Foreskin keratinocyte (primary cell): ENCODE measurements at places on chromosomes 2 and 18. TPM values are rescaled to one million over a fixed set of nuclear protein-coding genes. Genes with fewer than 3 reads are reported as not detected.

The NTSR2 gene
- not detected in 2 replicates for total RNA-seq

DNA sequence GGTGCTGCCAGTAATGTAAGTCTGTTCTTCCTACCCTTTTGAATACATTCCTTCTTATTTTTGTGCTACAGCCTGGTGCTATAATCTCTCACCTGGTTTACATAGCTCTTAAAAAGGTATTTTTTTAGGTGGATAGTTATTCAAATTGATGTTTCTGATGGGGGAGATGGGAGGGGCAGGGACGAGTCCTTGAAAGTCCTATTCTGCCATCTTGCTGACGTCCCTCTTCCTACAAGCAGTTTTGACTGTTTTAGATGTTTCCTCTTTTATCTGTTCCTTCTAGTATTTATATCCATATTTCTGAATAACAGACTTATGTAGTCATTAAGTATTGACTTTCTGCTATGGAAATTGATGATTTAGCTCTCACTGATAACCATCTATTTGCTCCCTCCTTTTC, 256.4 kb downstream of the KIAA1328 start:
- no peak for DNase-seq

The SERTAD2 gene
- total RNA-seq = 17.1 and 18.4 TPM in 2 replicates

The KCNS3 gene
- total RNA-seq = 5.1 and 12.0 TPM in 2 replicates

GRCh38 chr18:75880925-75881504, 453.5 kb upstream of the SMIM21 start:
- DNase-seq = no peak

GRCh38 chr2:225757248-225757647, 357.7 kb downstream of the NYAP2 start:
- DNase-seq = no peak

The ZNF532 gene
- total RNA-seq = 46.6 and 59.7 TPM in 2 replicates

The UCN gene
- total RNA-seq = 0.14 and 0.31 TPM in 2 replicates

DNA sequence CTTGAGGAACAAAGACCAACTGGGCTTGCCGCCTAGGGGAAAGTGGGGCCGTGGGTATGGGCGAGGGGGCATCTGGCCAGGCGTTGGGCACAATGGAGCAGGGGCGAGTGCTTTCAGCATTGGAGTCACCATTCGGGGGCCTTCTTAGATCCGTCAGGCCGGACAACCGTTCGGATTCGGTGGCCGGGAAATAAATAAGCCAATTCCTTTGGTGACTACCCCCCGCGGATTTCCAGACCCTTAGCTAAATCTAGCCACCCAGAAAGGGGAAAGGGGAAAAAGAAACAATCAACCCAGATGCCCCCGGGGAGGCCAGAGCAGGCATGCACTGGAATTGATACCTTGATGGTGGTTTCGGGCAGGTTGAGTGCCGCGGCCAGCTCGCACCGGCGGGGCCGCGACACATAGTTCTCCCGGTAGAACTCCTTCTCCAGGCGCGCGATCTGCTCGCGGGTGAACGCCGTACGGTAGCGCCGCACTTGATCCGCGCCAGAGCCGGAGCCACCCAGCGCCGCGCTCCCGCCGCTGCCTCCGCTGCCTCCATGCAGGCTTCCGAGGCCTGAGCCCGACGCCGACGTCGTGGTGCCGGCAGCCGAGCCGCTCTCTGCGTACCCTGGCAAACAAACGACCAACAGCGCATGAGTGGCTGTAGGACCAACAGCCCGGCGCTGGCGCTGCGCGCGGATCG, 1.8 kb downstream of the EVX2 start:
- no peak for DNase-seq

- no peak for DNase-seq
Observed at GRCh38 chr2:121382744-121383143, 97.7 kb upstream of the TFCP2L1 start.

The POTEC gene
- not detected in 2 replicates for total RNA-seq

GRCh38 chr2:173513107-173513727, 158.5 kb downstream of the CDCA7 start:
- no peak for DNase-seq

- no peak for DNase-seq
Observed at GRCh38 chr2:197920088-197920487, 115.7 kb downstream of the PLCL1 start.

GRCh38 chr2:96427917-96428316, 77.2 kb downstream of the NEURL3 start:
- peak; percentile 98 for DNase-seq

The LIMS4 gene
- total RNA-seq = 1.0 and 1.6 TPM in 2 replicates

The TUBA3D gene
- not detected in 2 replicates for total RNA-seq

DNA sequence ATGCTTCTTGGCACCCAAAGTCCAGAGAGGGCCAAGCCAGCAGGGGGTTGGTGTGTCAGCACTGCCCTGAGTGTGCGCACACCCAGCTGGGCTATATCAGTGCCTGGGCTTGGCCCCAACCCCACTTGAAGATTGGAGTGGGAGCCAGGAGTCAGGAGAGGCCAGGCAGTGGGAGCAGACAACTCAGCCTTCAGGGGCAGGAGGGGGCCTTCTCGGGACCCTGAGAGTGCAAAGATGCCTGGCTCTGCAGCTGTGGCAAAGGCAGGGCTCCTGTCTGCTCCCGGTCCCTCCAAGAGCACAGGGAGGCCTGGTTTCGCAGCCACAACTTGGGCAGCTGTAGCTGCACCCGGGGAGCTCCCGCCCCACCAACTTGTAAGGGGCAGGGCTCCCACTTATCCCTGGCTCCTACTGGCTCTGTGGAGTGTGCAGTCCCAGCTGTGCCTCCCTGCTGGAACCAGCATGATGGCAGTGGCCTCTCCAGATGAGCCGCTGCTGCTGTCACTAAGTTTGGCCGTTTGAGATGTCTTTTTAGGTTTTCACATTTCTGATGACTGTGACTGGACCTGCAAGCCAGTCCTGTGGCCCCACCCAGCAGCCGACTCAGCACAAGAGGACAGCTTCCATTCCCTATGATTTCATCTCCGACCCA, 148.8 kb upstream of the HS6ST1 start:
- no peak for DNase-seq

DNA sequence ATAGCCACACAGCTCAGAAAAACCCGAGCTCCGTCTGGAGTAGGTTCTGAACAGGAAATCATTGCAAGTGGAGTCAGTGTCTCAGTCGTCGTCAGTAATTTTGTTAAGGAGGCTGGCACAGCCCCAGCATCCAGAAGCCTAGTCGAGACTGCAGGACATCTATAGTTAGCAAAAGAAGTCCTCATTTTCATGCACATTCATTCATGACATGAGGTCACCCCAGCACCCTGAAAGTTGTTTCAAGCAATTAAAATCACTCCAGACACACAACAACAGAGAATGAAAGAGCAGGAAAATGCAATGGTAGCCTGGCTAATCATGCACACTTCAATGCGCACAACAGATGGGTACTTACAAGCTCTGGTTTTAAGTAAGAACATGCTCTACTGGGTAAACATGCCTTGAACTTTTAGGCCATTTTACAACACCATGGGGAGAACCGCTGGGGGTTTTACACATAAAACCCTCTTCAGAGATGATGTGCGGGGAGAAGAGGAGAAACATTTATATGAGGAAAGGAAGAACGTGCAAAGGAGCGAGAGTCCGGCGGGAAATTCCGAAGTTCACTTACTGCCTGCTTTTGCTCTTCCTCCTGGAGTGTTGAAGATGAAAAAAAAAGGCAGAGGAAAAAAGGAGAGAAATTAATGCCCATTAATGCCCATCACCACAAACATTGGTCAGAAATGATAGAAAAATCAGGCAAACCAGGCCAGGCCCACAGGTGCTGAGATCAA, 77.4 kb upstream of the DNMT3A start:
- DNase-seq = no peak

The PPP1R1C gene
- 7.3 and 8.1 TPM in 2 replicates for total RNA-seq

The RPRM gene
- not detected in 2 replicates for total RNA-seq

DNA sequence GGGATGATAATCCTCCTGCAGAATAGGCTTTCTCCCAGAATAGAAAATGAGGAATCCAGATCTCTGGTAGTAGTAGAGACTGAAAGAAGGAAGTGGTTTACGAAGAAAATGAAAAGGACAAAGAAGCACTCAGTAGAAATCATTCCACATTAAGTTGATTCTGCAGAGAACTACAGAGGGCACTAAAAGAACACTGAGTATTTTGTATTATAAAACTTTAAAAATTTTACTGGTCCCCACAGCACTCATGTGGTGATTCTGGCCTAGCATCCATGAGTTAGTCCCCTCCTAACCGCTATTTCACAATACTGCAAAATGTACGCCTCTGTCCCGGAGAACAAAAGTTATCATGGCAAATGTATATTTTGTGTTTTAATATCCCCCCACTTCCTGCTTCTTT, 42.9 kb upstream of the SLC35F5 start:
- no peak for DNase-seq

DNA sequence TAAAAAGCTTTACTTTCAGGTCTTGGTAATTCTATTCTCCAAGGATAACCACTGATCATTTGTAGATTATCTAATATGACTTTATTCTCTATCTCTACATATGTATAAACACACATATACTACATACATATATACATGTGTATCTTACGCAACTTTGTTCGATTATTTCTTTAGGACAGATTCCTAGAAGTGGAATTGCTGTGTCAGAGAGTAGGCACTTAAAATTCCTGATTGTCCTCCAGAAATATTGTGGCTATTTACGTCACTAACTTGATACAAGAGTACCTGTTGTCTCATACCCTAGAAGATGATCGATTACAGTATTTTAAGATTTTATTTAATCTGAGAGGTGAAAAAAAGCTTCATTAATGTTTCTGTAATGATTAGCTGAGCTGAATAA, 57.9 kb downstream of the FAM98A start:
- no peak for DNase-seq

The DCDC2C gene
- total RNA-seq = not detected in 2 replicates

The AGFG1 gene
- total RNA-seq = 80.3 and 83.0 TPM in 2 replicates

GRCh38 chr2:174699993-174700766, 64.1 kb downstream of the CHRNA1 start:
- peak; percentile 18 for DNase-seq

DNA sequence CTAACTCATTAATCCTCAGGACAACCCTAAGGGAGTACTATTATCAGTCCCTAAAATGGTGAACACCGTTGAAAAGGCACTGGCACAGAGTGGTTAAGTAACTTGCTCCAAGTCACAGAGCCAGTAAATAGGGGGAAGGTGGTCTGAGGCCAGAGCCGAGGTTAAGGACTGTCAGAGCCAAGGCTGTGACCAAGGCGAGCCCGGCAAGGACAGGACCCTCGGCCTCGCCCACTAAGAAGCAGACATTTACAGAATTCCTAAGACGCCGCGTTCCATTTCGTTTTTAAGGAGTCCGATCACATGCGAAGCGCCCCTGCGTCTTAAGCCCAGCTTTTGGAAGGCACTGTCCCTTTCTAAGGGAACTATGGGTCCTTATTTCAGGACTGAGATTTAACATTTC, 1.1 kb downstream of the PDIA6 start:
- no peak for DNase-seq

GRCh38 chr18:35740656-35741055, 159.1 kb downstream of the GALNT1 start:
- no peak for DNase-seq

DNA sequence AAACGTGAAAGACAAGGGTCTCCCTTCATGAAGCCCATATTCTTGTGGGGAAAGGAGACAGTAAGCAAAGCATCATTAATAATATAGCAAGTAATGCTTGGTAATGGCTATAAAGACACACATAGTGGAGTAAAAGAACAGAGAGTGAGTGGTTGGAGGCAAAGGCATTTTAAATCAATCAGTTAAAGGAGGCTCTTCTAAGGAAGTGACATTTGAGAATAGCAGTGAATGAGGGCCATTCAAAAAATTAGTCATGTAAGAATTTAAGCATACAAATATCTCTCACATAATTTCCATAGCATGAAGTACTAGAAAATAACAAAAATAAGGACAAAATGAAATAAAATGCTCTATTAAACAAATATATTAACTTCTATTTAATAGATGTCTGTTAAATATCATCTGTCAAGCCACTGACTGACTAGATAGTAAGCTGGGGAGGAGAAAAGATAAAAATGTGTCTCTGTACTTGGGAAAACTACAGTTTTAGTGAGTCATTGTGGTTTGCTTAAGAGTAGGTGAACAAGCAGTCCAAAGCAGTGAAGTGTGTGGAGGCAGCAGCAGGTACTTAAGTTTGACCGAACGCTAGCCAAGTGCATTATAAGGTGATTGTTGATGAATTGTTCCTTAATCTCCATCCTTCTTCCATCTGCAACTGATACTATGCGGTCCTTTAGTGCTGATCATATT, 160.1 kb downstream of the PARD3B start:
- DNase-seq = peak; percentile 57

DNA sequence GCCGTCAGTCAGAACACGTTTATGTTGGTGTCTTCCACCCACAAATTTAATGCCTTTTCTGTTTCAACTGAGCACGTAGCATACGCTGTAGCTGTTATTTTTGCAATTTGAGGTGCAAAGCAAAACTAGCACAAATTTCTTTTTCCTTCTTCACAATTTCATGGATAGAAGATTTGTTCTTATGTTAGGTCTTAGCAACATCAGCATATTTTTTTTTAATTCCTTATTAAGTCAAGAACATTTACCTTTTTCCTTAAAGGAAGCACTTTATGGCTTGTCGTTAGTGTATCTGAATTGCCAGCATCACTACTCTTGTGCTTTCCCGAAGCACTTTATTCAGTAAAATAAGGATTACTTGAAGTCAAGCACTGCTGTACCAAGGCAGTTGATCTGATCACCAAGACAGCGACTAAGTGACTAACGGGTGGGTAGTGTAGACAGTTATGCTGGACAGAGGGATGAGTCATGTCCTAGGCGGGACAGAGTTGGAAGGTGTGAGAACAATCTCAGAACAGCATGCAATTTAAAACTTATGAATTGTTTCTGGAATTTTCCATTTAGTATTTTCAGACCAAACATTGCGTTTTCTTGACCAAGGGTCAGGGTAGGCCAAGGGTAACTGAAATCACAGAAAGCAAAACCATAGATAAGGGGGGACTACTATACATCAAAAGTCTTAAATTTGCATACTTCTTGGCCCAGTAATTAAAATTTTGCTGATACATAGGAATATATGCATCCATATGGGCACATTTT, 13.3 kb downstream of the BABAM2 start:
- peak; percentile 45 for DNase-seq
